ENCODE measurements at places on chromosomes 13 and 19. TPM values are rescaled to one million over a fixed set of nuclear protein-coding genes. Genes with fewer than 3 reads are reported as not detected.

DNA sequence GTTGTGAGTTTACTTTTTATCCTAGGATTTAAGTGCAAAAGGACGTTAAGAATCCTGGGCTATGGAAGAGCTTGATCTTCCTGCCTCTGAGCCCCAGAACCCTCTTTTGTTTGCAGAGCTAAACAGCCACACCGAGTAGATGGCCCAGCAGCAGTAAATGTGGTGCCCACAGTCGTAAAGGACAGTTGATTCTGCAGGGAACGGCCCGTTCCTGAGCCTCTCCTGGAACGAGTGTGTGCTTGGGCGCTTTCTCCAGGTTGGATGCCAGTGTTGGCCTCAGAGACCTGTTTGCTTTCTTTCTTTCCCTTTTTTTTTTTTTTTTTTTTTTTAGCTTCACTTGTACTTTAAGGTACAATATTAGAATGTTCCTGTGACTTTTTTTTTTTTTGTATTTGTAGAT lies 41.7 kb downstream of the SPATA13 start:
- no peak for DNase-seq

DNA sequence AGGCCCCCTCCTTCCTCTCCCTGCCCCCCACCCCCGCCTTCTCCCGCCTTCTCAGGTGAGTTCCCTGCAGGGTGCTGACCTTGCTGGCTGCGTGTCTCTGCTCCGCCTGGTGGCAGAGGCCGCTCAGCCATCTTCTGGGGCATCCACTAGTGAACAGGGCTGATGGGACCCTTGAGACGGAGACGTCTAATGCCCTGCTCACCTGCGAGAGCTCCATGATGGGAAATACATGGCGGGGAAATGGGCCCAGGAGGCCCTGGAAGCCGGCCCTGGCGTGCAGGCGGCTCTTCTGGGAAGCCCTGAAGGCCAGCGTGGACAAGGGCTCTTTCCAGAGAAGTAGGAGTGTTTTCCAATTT lies 15.2 kb upstream of the F7 start:
- no peak for DNase-seq

GRCh38 chr13:23584275-23584674 lies 14.1 kb downstream of the TNFRSF19 start:
- no peak for DNase-seq

The GPR4 gene
- not detected for total RNA-seq

Data from T-helper 17 cell (primary cell).